Erythroblast (primary cell): ENCODE measurements at places on chromosomes 4 and X.

DNA sequence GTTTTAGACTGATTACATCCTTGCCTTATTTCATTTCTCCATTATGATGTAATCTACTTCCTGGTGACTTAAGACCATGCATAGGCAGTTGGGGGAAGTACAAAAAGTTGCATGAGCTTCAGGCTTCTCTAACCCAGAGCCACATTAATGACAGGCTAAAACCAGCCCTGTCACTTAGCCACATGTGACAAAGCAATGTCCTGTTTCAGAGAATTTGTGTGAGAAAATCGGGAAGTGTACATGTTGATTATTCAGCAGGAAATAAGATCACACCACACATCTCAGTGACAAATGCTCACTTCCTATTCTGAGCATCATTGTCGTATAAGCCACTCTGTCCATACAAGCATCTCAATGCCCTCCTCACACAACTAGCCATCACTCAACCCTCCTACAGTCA lies 98.5 kb upstream of the MAGEB16 start:
- DNase-seq, result no peak

DNA sequence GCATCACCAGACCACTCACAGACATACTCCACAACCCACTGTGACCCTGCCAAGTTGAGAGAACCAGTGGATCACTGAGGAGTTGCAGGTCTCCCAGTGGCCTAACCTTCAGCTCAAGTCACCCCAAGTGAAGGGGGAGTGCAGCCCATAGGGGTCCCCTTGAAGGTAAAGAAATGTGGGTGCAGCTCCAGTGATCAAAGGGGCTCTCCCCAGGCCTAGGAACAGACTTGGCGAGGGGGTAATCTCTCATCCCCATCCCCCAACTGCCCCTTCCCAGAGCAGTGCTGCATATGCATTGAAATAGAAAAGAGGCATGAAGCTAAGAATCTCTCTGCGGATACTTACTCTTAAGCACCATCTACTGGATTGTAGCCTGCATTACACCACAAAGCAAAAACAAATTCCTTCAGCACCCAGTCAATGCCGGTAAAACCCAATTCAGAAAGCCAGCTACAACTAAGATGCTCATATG lies 27.0 kb downstream of the MAGEE1 start:
- DNase-seq, result peak; percentile 4

DNA sequence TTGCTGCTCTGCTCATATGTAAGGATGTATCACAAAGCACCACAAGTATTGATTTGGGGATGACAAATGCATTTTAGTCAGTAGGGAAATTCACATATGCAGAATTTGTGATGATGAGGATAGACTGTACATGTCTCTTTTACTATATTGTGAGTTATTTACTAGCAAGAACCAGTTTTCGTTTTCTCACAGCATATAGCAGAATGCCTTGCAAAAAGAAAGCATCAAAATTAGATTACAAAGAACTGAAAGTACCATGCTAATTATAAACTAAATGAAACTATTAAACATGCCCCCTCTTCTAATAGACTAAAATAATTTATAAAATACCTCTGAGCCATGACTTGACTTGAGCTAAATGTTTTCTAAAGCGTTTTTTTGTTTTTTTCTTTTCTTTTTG lies 20.1 kb downstream of the TNIP3 start:
- no peak for DNase-seq

DNA sequence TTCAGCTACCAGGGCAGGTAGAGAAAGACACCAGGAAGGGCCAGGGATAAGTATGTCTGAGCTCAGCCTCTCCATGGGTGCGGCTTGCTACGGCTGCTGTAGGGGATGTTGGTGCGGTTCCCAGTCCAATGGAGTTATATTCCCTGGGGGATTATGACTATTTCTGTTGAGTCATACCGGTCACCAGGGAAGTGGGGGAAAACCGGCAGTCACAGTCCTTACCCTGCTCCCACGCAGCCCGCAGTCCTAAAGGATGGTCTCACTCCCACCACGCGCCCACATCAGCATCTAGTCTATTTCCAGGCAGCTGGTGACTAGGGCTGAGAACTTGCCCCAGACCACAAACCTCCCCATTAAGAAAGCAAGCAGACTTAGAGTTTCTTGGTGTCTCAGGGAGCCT lies 191.6 kb downstream of the VEGFC start:
- no peak for DNase-seq

DNA sequence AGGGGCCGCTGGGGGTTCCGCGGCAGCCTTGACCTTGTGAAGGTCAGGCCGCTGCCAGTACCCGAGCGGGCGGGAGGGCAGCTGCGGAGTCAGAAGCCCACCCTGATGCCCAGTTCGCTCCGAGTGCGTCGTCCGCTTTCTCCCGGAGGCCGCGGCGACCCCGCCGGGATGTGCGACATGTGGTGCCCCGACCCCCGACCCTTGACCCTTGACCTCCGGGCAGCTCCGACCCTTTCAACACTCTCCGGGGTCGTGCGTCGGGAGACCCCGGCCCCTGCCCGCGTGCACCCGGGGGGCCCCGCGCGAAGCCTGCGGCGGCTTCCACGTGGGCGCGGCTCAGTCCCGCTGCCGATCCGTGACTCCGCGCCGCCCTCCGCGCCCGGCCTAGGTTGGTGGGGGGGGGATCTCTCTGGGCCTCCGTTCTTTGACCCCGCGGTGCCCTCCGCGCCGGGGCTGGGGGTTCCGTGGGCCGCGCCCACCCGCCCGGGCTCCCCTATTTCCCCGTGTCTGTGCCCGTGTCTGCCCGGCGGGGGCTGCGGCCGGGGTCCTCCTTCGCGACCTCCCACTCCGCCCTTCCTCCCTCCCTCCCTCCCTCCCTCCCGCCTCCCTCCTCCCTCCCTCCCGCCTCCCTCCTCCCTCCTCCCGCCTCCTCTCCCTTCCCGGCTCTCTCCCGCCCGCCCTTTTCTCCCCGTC lies 609 bp upstream of the SLC25A6 start:
- no peak for DNase-seq

GRCh38 chr4:170047771-170048354 lies 21.7 kb upstream of the MFAP3L start:
- peak; percentile 79 for DNase-seq

GRCh38 chr4:150828159-150828558 lies 186.9 kb downstream of the LRBA start:
- DNase-seq, result peak; percentile 3

- DNase-seq, result no peak
These were observed at the start of gene GTPBP6 for GRCh38 chrX:318739-319578. GTPBP6 (minus strand) TSS chrX:318796; CDS start chrX:318787, 9 bp downstream.

DNA sequence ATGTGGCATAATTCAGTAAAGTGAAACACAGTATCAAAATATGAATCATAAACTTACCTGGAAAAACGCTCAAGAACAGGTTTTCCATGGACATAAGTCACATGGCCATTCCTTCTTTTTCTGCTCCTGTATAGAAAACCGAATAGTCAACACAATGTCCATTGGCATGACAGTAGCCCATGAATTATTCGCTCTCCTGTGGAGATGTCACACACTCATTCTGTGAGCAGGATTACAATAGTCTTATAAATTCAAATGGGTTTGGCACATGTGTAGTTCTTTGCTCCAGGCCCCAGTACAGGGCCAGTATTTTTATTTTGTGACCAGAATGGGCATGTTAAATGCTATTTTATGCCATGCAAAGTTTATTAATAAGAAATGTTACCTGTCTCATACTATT lies 15.1 kb upstream of the CXCL13 start:
- DNase-seq, result no peak

DNA sequence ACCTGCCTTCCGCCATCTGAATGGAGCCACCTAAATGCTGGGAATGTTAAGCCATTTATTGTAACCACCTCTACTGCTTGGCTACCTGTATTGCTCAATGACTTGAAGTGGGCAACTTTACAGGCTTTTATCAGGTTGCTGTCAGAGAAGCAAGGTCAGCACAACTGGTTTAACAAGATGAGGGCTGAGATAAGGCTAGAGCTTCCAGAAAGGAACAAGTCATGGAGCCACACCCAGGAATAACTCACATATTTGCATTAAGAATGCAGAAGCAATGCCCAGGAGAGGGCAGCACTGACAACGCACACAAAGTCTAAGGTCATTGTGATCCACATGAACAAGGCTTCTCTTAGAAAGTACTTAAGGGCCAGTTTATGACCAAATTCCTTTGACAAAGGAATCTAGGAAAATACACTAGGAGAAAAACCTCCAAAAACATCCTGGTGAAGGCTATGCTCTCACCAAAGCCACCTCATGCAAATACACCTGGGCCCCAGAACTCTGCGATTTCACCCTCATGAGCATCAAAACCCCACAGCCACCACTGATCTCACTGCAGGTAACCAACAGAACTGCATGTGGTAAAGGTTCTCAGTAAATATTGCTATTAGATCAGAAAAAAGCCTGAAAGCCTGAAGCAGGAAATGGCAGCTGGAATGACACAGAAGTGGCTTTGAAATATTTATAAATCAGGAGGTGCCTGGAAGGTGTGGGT lies 15.0 kb upstream of the STS start:
- DNase-seq, result peak; percentile 75

DNA sequence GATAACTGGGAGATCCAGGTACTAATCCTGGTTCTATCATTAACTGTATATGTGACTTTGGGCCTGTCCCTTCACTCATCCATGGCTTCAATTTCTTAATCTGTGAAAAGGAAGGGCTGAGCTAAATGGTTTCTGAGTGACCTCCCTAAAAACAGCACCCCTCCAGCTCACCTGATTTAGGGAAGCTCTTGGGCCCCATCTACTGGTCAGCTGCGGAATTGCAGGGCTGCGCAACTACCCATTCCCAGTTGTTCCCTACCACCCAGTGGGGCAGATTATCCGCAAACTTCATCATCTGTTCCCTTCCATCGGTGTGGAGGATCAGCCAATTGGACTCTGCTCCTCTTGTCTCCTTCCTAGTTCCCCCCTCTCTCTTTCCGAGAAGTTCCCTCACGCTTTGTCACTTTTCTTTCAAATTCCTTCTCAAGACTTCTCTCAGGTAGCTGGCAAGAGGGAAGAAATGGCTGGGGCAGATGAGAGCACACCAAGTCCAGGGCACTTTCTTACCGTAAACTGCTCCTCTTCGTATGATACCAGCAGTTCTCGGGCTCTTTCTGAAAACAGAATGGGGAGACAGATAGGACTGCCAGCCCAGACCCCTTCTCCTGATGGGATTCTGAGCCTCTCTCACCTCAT lies 5.8 kb downstream of the LAS1L start:
- DNase-seq, result peak; percentile 62

- DNase-seq, result no peak
These were observed 223.6 kb downstream of the RBMX2 start for GRCh38 chrX:130625386-130625785.

- DNase-seq, result no peak
These were observed 598.2 kb upstream of the NDST4 start for GRCh38 chr4:115711575-115711974.

- DNase-seq, result no peak
These were observed 24.0 kb downstream of the SMIM14 start for GRCh38 chr4:39614487-39615162.

- no peak for DNase-seq
These were observed 130.0 kb downstream of the FHIP1A start for GRCh38 chr4:151538963-151539362.

- DNase-seq, result no peak
These were observed 110.2 kb upstream of the ADRA2C start for GRCh38 chr4:3655963-3656362.

DNA sequence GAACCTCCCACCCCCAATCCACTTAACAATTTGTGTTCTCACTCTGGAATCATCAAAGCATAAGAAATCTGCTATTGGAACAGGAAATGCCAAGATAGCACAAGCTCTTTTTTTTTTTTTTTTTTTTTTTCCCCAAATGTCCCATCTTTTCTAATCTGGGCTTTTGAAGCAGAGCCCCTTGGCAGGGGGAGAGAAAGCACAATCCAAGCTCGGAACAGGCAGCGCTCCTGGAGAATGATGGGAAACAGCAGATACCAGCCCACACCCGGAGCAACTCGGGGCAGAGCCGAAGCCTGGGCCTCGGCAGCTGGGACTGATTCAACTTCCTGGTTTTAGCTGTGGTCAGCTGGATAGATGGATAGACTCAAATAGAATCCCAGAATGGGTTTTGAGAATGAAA lies 235.1 kb downstream of the QDPR start:
- DNase-seq, result no peak

DNA sequence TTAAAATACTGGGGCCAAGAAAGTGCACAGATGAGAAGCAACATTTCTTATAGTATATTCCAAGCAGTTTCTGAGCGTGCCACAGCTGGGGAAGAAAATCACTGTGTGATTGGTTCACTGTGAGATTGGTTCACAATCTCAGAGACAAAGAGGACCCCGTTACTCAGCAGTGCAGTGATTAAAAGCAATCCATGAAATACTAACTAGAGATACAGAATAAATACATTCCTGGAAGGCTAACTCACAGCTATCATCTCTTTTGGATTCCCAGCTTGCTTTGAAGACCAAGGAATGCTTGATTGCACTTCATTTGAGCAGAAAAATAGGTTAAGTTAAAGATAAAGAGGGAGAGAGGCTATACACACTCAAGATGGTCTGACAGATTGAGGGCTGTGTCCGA lies 132.1 kb upstream of the RAPGEF2 start:
- no peak for DNase-seq
